ENCODE measurements at places on chromosomes 5 and 9.

- DNase-seq = peak; percentile 55
Observed at GRCh38 chr5:32831624-32832023, 120.5 kb downstream of the NPR3 start.

- DNase-seq = peak; percentile 82
Observed at GRCh38 chr9:706606-707459, 134.7 kb upstream of the DMRT1 start.

GRCh38 chr5:76084496-76085242, 1.5 kb downstream of the SV2C start:
- DNase-seq = no peak

GRCh38 chr9:35859990-35860339, 10.2 kb downstream of the OR13J1 start:
- no peak for DNase-seq

DNA sequence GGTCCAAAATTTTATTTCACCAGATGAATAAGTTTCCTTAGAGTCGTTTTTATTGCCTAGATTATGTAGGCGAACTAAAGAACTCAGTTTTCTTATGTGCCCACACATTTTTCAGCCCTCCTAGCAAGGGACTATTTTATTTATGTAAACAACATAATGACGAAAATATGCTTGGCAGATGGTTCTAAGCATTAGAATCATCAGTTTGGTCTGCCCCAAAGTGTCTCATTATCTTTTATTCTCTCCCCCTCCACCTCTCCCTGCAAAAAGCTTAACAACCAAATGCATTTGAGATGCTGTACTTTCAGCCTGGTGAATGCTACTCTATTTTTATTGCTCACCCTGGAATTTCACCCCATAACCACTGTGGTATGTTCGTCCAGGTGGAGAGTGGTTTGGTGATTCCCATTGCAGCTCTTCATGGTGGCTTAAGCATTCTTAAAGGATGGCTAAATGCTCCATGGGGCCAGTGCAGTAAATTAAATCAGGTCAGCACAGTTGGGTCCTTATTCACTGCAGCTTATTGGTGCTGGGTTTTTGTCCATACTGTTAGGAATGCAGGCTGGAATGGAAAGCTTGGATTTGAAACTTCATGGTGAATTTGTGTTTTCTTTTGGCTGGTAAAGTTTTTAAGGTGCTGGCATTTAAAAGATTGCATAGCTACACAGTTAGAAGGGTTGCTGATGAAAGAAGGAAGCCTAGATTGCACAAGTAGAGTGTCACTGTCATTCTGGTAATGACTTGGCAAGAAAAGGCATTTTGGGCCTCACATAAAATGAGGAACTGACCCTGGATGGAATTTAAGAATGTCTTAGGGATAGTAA, 39.2 kb downstream of the TLE4 start:
- DNase-seq = peak; percentile 28

- peak; percentile 55 for DNase-seq
Observed at GRCh38 chr5:177446200-177447065, at the start of gene PRR7. Gene PRR7 (plus strand): TSS chr5:177446814. CDS start chr5:177455068, 8,254 bp downstream.

DNA sequence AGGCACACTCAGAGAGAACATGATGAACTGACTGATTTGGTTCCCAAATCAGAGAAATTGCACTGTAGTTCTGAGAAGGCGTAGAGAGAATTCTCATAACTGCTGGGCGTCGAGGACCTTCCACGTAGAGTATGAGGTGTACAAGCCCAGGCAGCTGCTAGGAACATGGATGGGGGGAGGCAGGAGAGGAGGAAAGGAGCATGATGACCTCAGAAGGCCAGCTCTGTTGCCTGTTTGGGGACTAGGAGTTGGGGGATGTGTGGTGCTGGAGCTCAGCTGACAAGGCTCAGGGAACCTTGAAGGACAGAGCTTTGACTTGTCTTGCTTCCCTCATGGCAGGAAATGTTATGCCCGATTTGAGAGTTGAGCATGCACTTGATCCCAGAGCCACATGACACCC, 485.4 kb downstream of the IRX1 start:
- DNase-seq = no peak

DNA sequence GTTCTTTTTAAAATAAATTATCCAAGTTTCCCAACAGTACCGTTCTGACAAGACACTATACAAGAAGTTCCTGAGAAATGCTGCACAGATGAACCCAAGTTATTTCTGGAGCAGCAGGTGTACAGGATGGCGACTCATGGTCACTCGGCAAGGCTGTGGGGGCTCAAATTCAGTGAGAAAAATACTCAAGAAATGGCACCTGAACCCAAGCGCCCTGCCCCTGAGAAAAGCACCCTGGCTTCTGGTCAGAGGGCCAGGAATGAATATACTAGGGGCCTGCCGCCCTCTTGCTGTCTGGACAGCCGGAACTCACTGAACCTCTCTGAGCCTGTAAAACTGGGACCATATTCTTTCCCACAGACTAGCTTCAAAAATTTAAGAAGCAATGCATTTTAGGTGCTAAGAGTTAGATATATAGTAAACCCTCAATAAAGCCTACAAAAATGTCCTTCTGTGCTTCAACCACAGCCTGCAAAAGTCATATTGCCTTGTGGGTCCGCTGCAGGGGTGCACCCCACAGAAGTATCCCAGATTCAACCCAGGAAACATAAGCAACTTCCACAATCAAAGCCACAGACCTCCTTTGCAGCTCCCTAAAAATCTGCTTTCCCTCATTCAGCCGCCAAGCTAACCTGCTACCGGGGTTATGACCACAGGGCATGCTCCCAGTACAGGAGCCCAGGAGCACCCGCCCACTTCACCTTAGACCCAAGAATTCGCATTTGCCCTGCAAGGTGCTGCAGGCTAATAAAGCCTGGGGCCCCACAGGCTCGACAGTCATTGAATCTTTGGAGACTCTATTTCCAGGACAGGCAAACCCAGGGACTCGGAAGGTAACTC, 1.4 kb downstream of the RAPGEF1 start:
- DNase-seq = no peak

DNA sequence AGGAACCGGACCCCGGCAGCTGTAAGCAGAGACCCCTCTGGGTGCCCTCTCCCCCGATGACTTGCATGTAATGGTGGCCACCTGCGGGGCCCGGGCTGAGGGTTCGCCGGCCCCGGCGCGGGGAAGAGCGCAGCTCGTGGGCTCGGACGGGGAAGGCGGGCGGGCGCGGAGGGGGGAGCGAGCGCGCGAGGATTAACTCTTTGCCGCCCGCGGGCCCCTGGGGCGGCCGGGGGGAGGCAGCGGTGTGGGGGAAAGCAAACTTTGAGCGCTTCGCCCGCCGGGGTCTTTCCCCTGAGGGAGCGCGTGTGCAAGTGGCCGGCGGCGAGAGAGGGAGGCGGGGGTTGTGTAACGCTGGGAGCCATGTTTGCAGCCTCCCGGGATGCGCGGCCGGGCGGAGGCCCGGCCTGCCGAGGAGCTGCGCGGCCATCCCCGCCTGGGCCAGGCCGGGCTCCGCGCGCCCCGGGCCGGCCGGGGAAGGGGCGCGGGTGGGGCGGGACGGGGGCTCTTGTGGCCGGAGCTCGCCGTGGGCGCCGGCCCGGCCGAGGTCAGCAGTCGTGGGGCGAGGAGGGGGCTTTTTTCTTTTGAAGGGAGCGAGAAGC, 547 bp downstream of the ANP32B start:
- peak; percentile 54 for DNase-seq

GRCh38 chr5:112338681-112339337, 80.3 kb downstream of the EPB41L4A start:
- DNase-seq = peak; percentile 74

- DNase-seq = no peak
Observed at GRCh38 chr9:8394341-8394740, 594.8 kb upstream of the DMAC1 start.

DNA sequence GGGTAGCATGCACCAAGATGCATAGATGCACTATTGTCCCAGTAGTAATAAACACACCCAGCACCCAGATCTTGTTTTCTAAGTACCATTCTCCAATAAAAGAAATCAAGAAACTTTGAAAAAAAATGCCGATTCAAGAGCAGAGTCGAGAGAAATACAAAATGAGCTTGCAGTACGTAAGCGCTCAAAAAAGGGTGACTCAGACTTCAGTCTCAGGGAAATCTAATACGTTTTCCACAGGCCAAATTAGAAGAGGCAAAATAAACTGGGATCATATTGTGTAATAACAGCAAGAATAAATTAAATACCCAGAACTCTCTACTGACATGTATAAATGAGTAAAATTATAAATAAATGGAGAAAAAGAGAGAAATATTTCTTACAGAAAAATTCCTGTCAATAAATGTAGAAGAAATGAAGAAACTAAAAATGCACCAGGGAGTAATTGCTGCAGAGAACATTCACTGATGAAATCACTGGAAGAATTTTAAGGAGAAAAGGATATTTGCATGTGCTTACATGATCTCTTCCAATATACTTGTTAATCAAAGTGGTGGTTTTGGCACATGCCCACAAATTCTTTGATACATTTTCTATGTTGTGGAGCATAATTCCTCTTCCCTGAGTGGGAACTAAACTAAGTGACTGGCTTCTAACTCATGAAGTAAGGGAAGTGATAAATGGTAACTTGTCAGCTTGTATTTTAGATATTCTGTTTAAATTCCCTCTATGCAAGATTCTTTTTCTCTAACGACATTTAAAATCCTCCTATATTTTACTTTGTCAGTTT, 567.6 kb upstream of the ADAMTS16 start:
- no peak for DNase-seq

- DNase-seq = peak; percentile 44
Observed at GRCh38 chr5:15010936-15011335, 139.4 kb upstream of the ANKH start.

- no peak for DNase-seq
Observed at GRCh38 chr5:73160239-73160671, 12.7 kb upstream of the TMEM174 start.

- DNase-seq = no peak
Observed at GRCh38 chr5:95358320-95358719, 32.8 kb upstream of the FAM81B start.

DNA sequence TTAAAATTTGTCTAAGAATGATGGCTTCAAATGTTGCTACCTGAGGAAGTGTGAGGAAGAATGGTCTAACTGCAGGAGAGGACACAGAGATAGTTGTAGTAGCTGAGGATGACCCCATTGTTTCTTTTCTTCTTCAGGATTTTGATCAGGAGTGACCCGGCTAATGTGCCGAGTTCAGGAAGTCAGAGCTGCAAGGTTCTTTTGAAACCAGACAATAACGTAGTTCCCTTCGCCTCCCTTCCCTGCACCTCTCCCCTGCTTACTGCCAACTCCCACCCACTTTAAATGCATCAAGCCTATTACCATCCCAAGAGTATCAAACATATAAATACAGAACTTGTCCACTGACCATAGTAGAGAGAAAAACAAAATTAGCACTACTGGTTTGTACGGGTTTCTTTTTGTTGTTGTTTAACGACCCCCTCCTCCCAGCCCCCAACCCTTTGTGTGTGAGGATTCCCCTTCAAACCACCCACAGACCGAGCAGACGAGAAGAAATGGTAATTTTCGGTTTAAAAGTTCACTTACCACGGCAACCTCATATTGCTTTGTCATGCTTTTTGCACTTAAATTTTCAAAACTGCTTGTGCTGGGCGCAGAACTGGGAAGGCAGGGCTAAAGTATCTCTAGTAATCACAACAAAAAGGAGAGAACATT, 23.5 kb upstream of the ELAVL2 start:
- no peak for DNase-seq

DNA sequence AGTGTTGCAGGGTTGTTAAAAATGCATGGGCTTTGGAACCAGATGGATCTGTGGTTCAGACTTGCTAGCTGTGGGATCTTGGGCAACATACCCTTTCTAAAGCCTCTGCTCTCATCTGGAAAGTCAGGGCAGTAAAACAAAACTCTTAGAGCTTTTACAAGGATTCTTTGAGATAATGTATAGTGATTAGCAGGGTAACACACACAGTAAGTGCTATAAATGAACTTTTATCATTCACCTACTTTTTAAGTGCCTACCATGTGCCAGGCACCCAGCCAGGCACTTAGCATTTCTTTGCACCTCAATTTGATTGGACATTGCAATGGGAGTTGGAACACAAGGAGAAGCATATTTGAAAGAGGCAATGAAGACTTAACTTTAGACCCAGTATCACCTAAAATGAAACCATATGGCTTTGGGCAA, 208.6 kb upstream of the PAPPA start:
- DNase-seq = no peak

- no peak for DNase-seq
Observed at GRCh38 chr5:83672158-83672557, 48.5 kb downstream of the HAPLN1 start.

GRCh38 chr5:74877624-74878304, 11.6 kb upstream of the FAM169A start:
- DNase-seq = no peak

DNA sequence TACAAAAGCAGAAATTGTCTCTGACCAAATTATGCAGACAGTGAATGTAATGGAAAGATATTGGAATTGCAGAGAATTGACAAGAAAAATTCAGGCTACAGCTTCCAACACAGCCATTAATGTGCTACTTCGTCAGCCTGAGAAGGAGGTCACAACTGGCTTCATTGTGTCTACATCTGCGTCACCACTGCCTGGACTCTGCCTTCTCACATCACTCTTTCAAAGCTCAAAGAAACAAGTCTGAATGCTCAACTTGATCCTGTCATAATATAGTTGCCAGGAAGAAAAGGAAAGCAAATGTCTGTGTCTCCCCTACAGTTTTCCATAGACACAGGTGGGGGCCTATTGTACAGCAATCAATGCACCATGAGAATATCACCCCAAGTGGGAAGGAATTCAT, 806.5 kb upstream of the CDH10 start:
- DNase-seq = no peak

- DNase-seq = no peak
Observed at GRCh38 chr5:3639175-3639574, 43.5 kb downstream of the IRX1 start.

GRCh38 chr9:134187110-134187531, 22.8 kb upstream of the RNU6ATAC start:
- no peak for DNase-seq

- DNase-seq = peak; percentile 37
Observed at GRCh38 chr9:79657891-79658290, 86.1 kb downstream of the TLE4 start.

DNA sequence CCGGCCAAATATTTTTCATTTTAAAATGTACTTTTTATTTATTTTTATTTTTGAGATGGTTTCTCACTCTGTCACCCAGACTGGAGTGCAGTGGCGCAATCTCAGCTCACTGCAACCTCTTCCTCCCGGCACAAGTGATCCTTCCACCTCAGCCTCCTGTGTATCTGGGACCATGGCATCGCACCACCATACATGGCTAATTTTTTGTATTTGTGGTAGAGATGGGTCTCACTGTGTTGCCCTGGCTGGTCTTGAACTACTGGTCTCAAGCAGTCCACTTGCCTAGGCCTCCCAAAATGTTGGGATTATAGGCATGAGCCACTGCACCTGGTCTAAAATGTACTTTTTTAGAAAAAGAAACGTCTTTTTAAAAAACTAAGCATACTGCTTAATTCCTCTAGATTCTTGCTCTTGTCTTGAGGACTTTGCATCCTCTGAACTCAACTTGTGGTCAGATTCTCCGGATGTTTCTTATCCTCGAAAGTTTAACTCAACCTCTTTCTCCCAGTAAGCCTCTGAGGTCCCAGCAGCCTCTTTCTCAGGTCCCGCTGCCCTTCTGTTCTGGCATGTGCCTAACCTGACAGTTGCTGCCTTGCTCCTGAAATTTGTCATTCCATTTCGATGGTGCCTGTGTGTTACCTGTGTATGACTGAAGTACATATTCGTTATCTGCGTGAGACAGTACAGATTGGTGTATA, 63.0 kb downstream of the TRIO start:
- no peak for DNase-seq

All from cardiac fibroblast (primary cell).